ENCODE measurements at places on chromosomes 3 and 15. TPM values are rescaled to one million over a fixed set of nuclear protein-coding genes. Genes with fewer than 3 reads are reported as not detected.

GRCh38 chr3:181533811-181534210 lies 177.9 kb upstream of the SOX2 start:
- DNase-seq, result no peak

ABI3BP gene
- total RNA-seq, result 14.5 TPM

- DNase-seq, result peak; percentile 94
Measured at GRCh38 chr15:75666823-75667501, 19.2 kb downstream of the SNX33 start.

MESP1 gene
- 0.46 TPM for total RNA-seq

- DNase-seq, result peak; percentile 17
Measured at GRCh38 chr3:178193846-178194245, 342.4 kb upstream of the KCNMB2 start.

- no peak for DNase-seq
Measured at GRCh38 chr15:70347321-70348225, 249.9 kb upstream of the TLE3 start.

GRCh38 chr3:152595975-152596821 lies 238.7 kb upstream of the P2RY1 start:
- peak; percentile 94 for DNase-seq

DNA sequence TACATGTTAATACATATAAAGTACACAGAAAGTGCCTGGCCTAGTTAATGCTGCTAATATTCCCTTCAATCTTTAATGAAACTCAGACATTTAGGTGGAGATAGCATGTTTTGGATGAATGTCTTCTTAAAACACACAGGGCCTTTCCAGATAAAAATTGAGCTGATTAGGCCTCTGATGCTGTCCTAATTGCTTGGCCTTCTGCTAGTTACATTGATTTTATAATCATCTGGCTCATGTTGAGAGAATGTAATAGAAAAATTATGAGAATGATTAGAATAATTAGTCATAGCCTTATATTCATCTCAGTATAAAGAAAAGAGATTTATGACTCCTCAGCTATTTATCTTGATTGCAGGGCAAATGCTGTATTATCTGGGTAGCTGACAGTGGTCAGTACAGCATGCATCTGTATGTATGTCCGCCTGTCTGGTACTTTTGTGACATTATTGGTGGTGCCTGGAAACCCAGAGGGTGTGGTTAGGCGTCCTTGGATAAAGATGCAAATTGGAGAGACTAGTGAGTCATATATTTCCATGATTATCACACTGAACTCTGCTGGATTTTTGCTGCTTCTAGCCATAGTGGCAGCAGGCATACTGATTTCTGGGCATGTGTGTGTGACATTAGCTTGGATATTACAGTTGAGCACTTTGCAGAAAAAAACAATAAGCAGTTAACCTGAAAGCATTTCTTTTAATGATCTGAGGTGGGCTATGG lies 120.8 kb downstream of the FEZF2 start:
- DNase-seq, result no peak

BCL2A1 gene
- 2.1 TPM for total RNA-seq

KY gene
- total RNA-seq, result not detected

GRCh38 chr3:192417017-192417416 lies 310.3 kb downstream of the FGF12 start:
- DNase-seq, result peak; percentile 81

LXN gene
- total RNA-seq, result 179 TPM

PP2D1 gene
- total RNA-seq, result not detected

DNA sequence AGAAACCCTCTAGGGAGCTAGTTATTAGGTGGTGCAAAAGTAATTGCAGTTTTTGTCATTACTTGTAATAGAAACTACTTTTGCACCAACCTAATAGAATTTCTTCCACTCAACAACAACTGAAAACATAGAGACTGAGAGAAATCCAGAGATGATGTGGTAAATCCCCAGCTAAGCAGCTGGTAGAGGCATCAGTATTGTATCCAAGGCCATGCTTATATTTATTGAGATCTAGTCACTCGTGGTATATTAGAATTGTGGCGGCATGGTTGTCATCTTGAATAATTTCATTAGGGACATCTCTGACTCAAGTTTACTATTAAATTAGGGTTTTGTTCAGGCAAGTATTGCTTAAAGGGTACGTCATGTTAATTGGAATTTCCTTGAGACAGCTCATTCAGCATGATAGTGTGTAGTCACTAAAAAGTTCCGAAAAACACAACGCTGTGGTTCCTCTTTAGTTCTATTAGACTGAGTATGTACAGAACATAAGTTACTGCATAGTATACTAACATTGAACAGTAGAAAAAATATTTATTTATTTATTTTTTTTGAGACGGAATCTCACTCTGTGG lies 35.3 kb downstream of the PAK2 start:
- no peak for DNase-seq

PRKCD gene
- 3.9 TPM for total RNA-seq

DNA sequence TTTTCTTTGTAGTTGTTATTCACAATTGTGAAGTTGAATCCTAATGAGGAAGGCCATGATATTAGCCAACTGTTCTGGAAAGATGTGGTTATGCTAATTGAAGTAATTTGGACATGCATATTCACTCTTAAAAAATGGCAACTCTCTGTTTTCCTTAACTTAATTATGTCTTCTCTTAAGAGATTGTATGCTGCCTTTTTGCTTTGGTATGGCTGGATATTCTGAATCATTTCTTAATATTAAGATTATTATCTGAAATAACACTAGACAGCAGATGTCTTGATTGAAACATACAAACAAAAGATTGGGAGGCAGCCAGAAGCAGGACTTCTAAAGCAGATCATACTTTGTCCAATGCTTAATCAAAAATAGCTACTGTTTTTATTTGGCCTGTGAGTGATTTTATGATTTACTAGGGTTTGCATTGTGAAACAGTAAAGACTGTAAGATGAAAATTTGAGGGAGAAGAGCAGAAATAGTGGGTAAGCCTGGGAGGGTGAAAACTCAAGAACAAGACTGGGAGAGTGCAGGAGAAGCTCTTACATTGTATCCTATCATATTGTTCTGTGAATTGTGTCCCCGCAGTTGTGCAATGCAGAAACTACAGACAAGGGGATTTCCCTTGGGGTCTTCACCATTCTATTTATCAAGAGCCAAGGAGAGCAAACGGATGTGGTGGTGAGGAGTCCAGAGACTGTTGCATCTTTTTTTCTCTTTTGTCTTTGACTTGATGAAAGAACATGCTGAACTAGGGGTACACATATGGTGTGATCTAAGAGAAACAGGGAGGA lies 554.8 kb downstream of the TUSC7 start:
- no peak for DNase-seq

- DNase-seq, result no peak
Measured at GRCh38 chr15:71433402-71433801, 318.1 kb downstream of the THSD4 start.

DNA sequence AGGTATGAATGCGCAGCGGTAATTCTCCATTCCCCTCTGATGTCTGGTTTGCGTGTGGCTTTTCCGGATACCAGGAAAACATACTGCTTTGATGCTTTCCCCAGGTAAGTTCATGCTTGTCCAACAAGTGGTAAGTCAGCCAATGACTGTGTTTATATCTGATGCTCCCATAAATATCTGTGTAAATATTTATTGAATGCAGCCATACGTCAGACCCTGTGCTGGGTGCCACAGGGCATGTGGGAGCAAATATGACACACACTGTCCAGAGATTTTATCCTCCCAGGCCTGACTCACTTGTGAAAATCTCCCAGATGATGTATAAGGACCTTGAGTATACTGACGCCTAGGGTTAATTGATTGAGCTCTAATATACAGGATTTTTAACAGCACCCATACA lies 29.6 kb upstream of the CEMIP start:
- no peak for DNase-seq

ATP13A4 gene
- 0.07 TPM for total RNA-seq

DNA sequence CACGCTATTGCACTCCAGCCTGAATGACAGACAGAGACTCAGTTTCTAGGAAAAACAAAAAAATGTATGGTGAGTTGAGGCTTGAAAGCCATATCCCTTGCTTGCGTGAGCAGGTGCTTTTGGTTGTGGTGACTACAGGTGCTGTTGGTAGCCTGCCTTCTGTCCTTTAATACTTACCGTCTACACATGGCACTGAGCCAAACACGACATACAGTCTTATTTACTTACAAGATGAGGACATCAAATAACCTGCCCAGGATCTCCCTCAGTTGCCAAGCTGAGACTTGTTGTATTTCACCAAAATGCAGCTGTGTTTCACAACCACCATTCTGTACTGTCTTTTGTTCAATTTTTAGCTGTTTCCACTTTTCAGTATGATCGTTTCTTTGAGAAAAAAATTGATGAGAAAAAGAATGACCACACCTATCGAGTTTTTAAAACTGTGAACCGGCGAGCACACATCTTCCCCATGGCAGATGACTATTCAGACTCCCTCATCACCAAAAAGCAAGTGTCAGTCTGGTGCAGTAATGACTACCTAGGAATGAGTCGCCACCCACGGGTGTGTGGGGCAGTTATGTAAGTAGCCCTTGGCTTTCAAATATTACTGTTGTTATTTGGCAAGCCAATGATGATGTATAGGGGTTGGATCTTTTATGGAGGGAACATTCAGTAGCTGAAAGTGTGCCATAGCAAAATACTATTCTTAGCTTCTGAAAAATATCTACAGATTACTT lies 6.5 kb downstream of the ALAS1 start:
- DNase-seq, result no peak

GRCh38 chr15:85649372-85649771 lies 145.4 kb downstream of the KLHL25 start:
- DNase-seq, result peak; percentile 66

DNA sequence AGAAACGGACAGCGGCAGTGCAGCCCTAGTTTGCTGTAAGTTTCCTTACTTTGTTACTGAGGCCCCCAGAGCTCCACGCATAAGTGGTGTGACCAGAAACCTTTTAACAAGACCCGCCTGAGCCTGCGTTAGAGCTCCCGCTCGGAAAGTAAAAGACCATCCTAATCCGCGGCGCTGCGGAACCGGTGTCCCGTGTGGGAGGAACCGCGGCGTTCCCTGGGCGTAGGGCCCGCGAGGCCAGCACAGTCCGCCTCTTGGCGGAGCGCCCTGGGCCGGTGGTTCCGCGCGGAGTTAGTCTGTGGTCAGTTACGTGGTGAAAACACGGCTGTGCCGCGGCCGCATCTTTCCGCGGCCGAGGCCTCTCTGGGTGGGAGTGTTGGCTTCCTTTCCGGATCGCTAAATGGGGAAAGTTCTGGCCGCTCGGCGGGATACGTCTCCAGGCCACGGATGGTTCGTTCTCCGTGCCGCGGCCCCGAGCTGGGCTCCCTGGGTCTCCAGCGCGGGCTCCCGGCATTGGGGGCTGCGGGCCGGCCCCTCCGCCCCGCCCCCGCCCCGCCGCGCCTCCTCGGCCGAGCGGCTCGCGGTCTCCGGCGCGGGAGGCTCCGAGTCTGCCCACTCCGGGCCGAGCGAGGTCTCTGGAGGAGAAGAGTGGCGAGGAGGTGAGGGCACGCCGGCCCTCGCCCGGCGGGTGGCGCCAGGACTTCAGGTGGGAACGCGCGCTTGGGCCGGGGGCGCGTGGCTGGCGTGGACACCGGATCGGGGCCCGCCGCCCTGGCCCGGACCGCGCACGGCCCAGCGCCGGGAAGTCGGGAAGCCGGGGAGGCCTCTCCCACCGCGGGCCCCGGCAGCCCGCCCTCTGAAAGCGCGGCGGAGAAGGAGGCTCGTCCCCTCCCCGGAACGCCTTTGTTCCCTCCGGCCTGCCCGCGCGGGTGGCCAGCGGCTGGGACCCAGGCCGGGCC lies 754 bp downstream of the B3GNT5 start:
- DNase-seq, result no peak

DNA sequence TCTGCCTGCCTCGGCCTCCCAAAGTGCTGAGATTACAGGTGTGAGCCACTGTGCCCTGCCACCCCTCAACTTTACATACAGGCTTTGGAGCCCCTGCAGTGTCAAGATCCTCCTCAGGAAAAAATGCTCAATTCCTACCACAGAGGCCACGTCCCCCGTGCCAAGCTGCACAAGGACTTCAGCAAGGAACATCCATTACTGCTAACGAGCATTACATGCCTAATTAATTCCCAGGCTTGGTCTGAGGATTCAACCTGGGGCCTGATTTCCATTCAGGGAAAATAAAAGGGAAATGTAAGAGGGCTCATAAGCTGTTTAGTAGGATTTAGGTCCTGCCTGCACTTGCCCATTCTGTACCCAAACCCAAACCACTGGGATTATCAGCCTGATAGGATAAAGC lies 161.4 kb downstream of the RAB11A start:
- no peak for DNase-seq

DNA sequence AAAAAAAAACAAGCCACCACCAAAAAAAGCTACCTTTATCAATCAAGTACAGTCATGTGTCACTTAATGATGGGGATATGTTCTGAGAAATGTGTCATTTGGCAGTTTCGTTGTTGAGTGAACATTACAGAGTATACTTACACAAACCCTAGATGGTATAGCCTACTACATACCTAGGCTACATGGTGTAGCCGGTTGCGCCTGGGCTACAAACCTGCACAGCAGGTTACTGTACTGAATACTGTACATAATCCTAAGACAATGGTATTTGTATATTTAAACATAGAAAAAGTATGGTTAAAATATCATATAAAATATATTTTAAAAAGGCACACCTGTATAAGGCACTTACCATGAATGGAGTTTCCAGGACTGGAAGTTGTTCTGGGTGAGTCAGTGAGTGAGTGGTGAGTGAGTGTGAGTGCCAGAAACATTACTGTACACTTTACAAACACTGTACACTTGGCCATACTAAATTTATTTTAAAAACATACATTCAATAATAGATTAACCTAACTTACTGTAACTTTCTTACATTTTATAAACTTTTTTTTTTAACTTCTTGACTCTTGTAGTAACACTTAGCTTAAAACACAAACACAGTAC lies 25.9 kb upstream of the JMJD7 start:
- no peak for DNase-seq

DNA sequence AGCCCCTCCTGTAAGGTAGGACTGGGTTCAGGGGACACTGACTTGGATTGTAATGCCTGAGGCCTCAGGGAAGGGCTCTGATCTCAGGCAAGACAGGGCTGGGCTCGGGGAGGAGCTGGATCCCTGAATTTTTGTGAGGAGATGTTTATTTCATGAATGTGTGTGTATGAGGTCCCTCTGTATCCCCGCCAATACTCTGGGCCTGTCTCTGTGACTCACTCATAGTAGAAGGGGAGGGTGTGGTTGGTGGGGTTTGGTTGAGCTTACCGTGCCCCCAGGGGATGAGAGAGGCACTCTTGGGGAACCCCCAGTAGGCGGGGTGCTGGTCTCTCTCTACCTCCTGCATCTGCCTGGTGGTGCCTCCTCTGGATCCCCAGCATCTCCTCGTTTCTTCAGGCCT lies 28.1 kb downstream of the RPSA start:
- no peak for DNase-seq

DNA sequence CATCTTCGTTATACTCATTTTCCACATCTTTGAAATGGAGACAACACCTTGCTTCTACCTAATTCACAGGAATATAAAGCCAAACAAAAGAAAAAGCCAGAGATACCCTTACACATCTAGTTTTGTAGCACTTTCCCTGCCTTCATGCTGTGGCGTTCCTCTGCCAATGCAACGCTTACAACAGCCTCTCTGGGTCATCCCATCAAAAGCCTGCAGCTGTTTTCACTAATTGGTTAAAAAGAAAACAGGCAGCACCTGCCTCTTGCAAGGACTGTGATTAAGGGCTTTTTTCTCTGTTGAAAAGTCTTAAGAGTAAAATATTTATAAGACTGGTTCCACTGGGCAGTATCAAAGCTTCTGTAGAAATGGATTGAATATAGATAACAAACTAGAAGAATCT lies 120.3 kb downstream of the FMN1 start:
- no peak for DNase-seq
